Tongue (tissue), 3 donors: ENCODE measurements at places on chromosomes 5 and 9. TPM values are rescaled to one million over a fixed set of nuclear protein-coding genes. Genes with fewer than 3 reads are reported as not detected.

The C9orf43 gene
- total RNA-seq, result 0.92 TPM

The PTGES gene
- 7.5 TPM for total RNA-seq

DNA sequence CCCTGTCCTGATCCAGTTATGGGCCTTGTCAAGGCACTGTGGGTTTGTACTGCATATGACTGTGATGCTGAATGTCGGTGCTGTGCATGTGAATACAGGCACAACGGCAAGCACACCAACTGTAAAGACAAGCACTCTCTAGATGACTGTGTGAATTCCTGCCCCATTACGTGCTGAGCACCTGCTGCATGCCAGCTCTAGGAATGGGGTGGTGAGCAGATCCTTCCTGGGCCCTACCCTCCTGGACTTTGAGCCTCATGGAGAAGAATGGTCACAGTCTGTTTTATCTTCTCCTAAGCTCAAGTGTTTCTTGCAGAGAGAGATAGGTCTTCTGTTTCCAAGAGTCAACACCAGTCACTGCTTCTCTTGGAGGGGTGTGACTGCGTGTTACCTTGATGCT, 56.0 kb upstream of the RARS1 start:
- no peak for DNase-seq

- no peak for DNase-seq
Measured at GRCh38 chr5:34991486-34992238, 56.1 kb downstream of the AGXT2 start.

- no peak for DNase-seq
Measured at GRCh38 chr5:134608555-134608954, 24.1 kb downstream of the SAR1B start.

The OTP gene
- not detected for total RNA-seq

DNA sequence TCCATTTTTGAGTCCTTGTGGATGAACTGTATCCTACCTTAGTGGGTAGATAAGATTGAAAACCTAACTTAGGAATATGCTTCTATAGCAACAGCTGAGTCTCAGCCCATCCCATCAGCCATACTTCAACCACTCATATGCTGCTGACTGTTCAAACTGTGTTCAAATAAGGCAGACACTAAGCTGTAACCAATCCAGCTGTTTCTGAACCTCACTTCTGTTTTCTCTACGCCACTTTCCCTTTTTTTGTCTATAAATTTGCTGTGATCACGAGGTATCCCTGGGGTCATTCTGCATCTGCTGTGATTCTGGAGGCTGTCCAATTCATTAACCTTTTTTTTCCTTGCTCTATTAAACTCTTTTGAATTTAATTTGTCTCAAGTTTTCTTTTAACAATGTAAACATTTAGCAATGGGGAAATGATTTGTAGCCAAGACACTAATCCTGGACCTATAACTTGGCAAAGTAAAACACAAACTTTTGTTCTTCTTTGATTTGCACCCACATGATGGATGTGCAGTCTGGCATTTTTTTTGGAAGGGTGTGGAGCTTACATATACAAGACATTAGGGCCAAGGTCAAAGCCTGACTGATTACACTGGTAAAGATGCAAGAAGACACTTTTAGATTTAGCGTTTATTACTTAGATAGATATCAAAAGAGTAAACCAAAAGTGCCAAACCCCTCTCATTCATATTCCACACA, 14.9 kb upstream of the SCGB3A2 start:
- DNase-seq, result peak; percentile 68

DNA sequence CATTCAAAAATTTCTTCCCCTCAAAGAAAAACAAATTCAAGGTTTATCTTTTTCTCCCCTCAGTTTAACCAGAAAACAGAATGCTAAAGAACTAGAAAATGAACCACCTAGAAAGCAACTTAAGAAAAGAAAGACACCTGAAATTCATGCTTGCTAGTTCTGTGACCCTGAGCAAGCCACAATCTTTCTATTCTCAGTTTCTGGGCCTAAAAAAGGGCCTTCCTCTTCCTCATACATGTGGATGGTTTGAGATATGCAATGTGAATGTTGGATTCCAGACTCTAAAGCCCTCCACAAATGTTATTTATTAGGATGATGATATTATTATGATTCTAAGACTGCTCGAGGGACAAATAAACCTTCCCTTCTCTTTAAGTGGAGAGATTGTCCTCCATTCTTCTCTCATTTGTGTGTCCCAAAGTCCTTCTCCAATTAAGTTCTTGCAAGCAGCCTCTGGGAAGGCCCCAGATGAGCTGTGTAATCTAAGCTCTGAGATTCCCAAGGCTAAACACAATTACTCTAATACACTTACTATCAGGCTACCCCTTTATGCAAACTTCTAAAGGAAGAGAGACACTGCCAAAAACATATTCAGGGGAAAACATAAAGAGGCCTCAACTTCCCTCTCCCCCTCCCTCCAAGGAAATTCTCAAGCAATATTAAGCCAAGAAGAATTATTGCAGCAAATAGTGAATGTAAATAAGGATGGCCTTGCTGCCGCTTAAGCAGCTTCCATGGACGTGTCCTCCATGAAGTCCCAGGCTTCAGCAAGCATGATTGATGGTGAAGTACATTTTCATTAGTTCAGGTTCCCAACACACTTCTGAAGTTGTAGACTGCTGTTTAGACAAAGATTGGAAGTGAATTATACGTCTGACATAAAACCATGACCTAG, 80.2 kb downstream of the PRKACG start:
- DNase-seq, result no peak

GRCh38 chr5:14718778-14719177, 54.3 kb downstream of the OTULIN start:
- DNase-seq, result no peak

The SERF1B gene
- 34.6 TPM for total RNA-seq

The ABLIM3 gene
- total RNA-seq, result 25.4 TPM

The EFNA5 gene
- total RNA-seq, result 11.1 TPM

The SLC6A18 gene
- not detected for total RNA-seq

The PKD2L2 gene
- total RNA-seq, result 1.9 TPM

DNA sequence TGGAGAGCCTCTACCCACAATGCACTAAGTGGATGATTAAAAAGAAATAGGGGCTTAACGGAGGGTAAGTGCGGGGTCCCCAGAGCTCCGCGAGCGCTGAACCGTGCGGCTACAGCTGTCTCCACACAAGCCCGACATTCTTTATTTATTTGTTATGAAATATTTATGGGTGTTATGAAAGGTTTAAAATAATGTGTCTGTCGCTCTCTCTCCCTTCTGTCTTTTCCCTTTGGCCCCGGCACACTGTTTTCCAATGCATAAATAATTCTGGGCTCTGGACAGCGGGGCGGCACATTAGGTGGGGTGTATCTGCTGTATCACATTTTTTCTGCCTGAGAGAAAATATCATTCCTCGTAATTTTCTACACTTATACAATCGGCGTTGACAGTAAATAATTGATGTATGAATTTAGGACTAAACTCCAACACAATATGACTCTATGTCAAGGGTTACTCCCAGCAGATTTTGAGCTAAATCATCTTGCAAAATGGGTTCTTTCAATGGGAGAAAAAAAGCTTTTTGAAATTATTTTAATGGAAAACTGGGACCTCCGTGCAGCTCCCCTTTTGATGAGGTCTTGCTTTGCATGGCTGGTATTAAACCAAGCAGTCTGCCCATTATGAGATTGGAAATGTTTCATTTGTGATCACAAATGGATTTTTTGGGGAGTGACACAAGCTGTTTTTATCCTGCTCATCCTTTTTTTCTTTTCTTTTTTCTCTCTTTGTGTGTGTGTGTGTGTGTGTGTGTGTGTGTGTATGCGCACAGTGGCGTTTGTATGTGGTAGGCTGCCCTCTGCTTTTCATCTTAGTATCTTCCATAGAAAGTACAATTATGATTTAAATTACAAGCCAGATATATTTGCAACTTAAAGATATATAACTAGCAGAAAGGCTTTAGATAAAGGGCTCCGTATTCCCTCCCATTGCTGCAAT, 370.6 kb upstream of the IRX4 start:
- DNase-seq, result no peak

DNA sequence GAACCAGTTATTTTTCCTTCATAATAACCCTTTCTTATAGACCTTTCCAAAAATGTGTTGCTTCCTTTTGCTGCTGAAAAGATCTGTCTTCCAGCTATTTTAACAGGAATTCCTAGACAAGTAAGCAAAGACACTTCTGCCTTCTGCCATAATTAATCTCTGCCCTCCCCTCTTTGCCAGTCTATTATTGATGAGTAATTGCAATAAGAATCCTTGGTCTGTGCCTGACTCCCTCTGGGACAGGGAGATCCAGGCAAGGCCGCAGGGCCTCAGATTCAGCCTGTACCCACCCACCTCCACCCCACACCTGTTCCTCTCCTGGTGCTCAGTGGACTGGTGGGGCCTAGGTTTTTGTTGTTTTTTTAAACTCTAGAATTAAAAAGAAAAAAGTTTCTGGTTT, 8.3 kb downstream of the FOXD1 start:
- no peak for DNase-seq

The CD180 gene
- total RNA-seq, result 0.21 TPM

- DNase-seq, result no peak
Measured at GRCh38 chr5:39284552-39284951, 65.2 kb upstream of the FYB1 start.

The IL13 gene
- not detected for total RNA-seq

The RNF183 gene
- 0.21 TPM for total RNA-seq

The GDNF gene
- total RNA-seq, result 4.0 TPM

DNA sequence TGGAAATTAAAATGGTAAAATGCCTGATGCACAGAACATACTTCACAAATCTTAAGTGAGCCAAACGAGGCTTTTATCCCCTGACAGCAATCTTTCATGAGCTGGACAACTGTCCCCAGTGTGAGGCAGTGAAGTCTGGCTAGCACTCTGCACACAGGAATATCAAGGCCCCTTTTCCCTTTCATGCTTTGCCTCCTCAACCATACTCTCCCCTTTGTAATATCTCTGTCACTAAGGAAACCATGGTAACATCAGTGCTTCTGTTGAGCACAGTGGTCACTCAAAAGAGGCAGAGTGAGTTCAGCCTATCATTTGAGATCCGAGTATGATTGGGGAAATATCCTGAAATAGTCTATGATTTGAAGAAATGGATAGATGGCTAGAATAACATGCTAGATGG, 318.3 kb downstream of the ENC1 start:
- no peak for DNase-seq

The STX17 gene
- total RNA-seq, result 42.3 TPM

The SPEF2 gene
- 20.0 TPM for total RNA-seq

GRCh38 chr9:127937056-127937387, 632 bp downstream of the DPM2 start:
- DNase-seq, result no peak

The GPR150 gene
- total RNA-seq, result not detected

DNA sequence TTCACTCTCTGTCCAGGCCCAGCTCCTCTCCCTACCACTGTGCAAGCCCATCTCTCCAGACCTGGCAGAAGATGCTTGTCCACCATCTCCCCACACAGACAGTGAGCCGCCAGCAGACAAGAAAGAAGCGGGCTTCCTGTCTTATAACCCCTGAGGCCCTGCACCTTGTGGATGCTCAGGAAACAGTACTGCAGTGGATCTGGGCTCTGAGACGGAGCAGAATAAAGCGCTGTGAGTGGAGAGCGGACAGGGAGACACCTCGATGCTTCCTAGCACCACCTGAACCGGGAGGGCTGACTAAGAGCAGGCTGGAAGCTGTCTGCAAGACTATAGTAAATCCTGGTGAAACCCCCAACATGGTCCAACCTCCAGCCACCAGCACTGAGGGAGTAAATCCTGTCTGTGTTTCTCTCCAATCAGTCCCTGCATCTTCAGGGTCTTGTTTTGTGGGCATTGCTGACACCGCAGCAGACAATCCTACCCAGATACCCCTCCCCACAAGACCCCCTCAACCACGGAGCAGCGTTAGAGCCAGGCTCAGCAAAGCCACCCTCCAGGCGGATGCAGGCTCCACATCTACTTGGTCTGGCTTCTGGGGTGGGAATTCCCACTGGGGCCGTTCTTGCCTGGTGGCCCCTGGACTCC, 18.7 kb downstream of the ORM2 start:
- DNase-seq, result no peak

- DNase-seq, result no peak
Measured at GRCh38 chr9:1515557-1515956, 465.4 kb downstream of the DMRT2 start.

The F2RL2 gene
- total RNA-seq, result 9.8 TPM

GRCh38 chr5:1298723-1299510, 4.0 kb upstream of the TERT start:
- no peak for DNase-seq

DNA sequence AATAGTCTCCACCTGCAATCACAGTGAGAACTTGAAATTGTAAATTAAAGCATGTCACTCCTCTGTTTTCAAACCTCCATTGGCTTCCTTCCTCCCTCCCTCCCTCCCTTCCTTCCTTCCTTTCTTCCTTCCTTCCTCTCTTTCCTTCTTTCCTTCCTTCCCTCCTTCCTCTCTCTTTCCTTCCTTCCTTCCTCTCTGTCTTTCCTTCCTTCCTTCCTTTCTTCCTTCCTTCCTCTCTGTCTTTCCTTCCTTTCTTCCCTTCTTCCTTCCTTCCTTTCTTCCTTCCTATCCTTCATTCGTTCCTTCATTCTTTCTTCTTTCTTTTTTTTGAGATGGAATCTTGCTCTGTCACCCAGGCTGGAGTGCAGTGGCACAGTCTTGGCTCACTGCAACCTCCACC, 595.0 kb upstream of the ZNF608 start:
- no peak for DNase-seq

DNA sequence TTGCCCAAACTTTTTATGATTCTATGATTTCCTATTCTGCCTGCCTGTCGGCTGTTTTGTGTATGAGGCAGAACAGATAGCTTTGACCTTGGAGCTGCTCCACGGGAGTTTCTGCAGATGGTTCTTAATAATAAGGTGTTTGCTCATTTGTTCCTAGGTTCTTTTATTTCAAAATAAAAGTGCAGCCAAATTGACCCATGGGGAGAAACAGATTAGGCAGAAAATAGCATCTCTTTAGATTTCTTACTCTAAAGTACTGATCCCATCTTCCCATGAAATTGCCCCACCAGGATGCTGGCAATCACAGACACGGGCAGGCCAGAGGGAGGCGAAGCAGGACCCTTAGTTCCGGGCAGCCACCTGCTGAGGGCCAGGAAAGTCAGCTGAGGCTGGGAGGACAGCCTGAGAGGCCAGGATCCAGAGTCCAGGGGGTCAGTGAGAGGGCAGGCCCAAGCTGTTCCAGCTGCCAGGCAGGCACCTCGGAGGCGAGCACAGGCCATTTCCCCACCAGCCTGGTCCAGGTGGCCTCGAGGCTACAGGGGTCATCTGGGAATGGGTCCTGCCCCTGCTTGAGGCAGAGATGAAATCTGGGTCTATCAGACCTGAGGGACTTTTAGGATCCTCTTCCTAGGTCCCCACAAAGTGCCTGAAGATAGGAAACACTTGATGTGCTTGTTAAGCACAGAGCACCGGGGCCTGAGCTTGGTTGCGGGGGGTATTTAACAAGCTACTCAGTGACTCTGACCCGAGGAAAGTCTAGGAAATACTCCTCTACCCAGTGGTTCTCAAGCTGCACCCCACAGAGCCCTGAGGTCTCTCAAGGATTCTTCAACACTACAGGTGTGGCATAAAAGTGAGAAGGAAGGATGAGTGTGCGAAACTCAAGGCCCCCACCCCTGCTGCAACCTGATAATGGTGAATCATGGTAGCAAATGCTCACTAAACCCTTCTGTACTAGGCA, 145.4 kb downstream of the CMYA5 start:
- DNase-seq, result no peak
